ENCODE measurements at places on chromosomes 7 and 10.

GRCh38 chr7:115475761-115476385 is 554.0 kb downstream of the MDFIC start:
- DNase-seq: no peak

DNA sequence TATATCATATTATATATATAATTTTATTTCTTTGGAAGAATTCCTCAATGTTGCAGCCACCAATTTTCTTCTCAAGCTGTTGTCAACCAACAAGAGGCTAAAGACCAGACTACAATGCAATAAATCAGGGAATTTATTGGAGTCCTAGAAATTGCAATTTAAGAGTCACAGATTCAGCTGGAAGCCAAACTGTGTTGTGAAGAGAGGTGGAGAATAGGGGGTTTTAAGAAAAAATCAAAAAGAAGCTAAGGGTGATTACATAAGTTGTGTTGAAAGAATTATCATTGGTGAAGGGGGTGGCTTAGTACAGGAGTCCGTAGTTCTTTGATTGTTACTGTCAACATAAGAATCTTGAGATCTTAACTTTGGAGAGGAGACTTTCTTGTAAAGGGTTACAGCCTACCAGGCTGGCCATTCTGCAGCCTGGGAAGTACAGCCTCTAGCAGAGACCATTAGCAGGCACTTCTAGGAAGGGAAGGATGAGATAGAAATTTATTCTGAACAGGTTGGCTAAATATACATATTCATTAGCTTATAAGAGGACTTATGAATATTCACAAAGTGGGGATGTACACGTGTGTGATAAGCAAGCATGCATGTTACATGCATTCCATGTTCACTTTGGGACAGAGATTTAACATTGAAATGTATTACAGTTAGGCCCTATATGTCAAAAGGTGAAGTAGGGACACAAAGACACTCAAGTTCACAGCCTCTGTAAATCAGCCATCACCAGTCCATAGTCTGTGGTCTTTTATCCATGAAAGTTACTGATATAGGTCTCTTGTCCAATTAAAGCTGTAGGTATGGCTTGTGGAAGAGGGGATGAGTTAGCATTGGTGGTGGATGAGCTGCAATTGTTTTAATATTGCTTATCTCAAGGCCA is 8.3 kb upstream of the TMEM168 start:
- no peak for DNase-seq

GRCh38 chr7:5479941-5480517 is 56.4 kb upstream of the TNRC18 start:
- no peak for DNase-seq

- DNase-seq: no peak
These were observed 35.6 kb upstream of the OTUD1 start for GRCh38 chr10:23403278-23403677.

DNA sequence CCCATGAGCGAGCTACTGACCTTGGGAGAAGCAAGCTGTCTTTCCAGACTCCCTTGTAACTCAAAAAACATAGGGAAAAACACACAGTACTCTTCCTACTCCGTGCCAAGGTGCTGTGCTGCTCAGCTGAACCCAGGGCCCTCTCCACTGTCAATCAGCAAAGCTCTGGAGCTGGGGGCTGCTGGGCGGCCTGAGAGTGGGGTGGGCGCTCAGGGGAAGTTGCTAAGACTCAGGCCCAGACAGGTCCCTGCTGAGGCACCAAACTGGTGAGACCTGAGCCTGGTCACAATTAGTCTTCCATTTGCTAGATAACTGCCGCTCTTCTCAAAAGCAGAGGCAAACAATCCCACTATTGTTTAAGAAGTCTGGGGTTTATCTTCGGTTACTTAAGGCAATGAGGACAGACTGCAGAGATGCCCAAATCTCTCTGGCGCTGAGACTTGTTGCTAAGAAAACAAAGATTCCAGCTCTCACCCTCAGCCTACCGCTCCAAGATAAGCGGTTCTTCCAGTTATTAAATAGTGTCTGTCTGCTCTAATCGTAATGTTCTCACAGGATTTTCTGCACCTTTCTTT is 22.0 kb downstream of the STEAP1B start:
- no peak for DNase-seq

- DNase-seq: no peak
These were observed 6.7 kb downstream of the SLC37A3 start for GRCh38 chr7:140391634-140392033.

DNA sequence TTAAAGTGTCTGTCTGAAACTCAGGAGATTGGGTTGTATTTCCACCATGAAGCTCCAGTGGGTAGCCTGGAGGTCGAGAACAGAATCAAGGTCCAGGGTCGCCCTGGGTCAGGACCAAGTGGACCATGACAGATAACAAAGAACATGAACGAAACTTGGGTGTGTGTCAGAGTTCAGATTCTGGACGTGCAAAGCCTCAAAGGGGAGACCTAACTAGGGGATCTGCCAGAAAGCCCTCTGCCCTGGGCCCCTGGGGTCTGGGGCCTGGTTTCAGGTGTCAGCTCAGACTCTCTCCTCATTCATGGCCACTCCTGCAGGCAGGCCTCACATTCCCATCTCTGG is 1.6 kb downstream of the RASSF4 start:
- DNase-seq: no peak

DNA sequence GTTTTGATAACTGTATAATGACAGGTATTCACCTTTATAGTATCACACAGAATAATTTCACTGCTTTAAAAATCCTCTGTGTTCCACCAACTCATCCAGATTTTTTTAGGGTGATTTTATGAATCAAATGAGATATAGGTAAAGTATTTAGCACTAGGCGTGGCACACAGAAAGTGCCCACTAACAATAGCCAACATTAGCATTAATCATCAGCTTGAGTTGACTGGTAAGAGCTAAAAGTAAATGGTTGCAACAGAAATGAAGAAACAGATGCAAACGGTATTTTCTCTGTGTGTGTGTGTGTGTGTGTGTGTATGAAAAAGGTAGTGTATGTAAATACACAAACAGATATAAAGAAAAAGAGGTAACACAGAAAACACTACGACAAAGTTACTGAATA is 378.8 kb upstream of the ETV1 start:
- no peak for DNase-seq

DNA sequence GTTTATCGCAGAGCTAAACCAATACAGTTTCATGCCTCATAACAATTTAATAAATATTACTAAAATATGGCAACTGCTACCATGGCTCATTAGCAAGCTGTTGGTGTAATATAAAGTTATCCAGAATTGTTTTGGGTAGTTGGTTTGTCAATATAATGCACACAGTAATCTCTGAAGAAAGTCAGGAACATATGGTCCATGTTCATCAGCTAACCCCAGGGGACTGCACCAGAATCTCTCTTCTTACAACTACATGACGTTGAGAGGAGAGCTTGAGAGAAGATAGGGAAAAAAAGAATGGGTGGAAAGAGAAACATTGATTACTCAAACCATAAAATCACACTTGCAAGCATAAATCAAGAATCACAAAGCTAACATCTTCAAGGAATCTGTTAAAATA is 333.7 kb downstream of the NRG3 start:
- DNase-seq: no peak

- no peak for DNase-seq
These were observed 76.4 kb downstream of the WDR37 start for GRCh38 chr10:1132584-1132983.

DNA sequence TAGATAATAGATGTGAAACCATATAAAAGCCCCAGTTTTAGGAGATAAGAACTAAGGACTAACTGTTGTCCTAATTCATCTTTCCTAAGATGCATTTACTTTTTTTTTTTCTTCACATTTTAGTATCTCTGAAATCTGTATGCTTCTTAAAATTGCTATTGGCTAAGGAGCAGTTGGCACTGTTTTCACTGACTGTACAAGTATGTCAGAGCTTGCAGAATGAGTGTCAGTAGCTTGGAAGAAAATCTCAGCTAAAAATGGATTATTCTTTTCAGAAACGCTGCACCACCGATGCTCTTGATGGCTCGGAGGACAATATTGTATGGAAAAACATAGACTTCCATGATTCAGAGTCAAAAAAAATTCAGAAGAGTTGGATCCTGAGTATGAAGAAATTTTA is 91.1 kb upstream of the DNAJB12 start:
- DNase-seq: no peak

GRCh38 chr7:138338361-138338760 is 121.7 kb upstream of the TRIM24 start:
- DNase-seq: peak; percentile 33

GRCh38 chr7:68893411-68893810 is 704.9 kb upstream of the AUTS2 start:
- DNase-seq: no peak

DNA sequence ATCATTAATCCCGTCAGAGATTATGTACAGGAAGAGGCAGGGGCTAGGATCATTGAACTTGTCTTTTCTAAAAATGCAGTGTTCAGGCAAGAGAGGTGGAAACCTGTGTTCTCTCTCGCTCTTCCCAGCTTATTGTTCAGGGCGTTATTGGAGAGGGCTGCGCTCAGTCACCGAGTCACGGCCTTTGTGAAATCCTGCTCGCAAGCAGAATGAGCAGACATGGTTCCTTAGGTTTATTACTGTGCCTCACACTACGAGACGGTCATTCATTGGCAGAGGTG is 631 bp upstream of the PRKRIP1 start:
- DNase-seq: no peak

- DNase-seq: no peak
These were observed 417.0 kb upstream of the FOXK1 start for GRCh38 chr7:4265066-4265465.

GRCh38 chr7:155811560-155811894 is 736 bp downstream of the SHH start:
- no peak for DNase-seq

GRCh38 chr10:78028438-78029268 is 662 bp downstream of the POLR3A start:
- DNase-seq: no peak

DNA sequence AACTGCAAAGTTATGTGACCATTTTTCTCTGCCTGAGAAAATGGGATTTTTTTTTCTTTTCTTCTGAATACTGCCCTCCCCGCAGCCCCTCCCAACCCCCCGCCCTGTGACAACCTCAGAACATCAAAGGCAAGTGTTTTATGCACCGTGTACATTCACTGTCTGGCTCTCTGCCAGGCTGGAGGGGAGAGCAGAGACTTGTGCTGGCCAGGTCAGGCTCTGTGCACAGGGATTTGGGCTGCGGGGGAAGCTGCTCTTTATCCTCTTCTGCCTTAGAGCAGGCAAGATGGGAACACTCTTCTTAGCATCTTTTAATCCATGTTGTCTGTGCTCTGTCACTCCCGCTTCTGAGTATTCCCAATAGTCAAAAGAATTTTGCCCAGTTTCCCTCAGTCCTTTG is 195.1 kb downstream of the CCSER2 start:
- DNase-seq: no peak

GRCh38 chr10:106997721-106998120 is 166.8 kb downstream of the SORCS1 start:
- DNase-seq: no peak
